ENCODE measurements at places on chromosomes 12 and 14.
A peak's percentile ranks its signal among the peaks of the same experiment; 100 is the strongest.

GRCh38 chr14:75906680-75907280 lies 75.0 kb downstream of the TGFB3 start:
- peak; percentile 69 for DNase-seq

GRCh38 chr12:8527250-8528130 lies 13.2 kb downstream of the CLEC4E start:
- DNase-seq = no peak

DNA sequence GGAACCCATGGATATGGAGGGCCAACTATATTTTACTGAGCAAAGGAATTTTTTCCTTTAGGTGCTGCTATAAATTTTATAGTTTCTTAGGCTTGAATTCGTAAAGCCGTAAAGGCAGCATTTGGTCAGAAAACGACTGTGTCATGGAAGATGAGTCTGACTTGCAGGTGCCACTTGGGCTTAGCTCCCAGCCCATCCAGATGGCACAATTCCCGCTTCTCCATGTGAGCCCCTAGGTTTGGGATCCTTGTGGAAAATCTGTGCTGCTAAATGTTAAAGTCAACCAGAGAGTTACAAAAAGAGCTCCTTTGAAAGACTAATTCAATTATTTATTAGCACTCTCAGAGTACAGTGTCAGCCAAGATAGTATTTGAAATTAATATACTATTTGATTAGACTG lies 120.1 kb upstream of the NPAS3 start:
- DNase-seq = no peak

DNA sequence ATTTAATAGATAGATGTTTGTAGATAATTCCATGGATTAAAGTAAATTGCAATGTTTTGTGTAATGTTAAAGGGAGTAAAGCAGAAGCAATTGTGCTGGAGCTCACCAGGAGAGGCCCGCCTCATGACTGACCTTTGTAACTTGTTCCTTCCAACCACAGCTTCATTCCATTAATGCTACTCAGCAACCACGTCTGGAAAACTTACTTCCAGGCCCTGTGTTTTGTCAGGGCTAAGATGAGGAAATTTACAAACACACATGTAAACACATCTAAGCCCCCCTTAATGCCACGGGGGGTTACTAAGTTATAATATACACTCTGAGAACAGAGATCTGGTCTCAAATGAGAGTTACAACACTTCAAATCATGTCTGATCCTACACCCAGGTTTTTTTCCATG lies 12.4 kb downstream of the LUM start:
- peak; percentile 95 for DNase-seq

- peak; percentile 73 for DNase-seq
Measured at GRCh38 chr14:50920482-50921230, 23.6 kb downstream of the PYGL start.

DNA sequence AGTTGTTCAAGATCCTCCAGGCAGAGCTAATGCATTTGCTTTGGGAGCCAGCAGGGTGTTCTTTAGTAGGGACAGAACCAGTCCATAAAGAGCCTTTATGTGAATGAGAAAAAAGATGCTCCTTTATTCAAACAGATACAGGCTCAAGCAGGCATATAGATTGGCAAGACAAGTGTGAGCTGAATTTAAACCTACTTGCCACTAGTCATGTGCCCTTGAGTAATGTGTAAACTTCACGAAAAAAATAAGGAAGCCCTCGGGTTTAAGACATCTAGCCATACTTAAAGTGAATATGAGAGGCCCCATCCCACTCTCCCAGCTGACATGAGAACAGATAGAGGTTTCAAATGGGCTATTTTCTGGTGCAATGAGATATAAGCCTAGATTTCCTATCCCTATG lies 43.1 kb upstream of the STRAP start:
- no peak for DNase-seq

GRCh38 chr14:23828616-23829015 lies 125.0 kb upstream of the DHRS4 start:
- DNase-seq = no peak

GRCh38 chr12:45601888-45602287 lies 127.6 kb upstream of the ARID2 start:
- DNase-seq = no peak

DNA sequence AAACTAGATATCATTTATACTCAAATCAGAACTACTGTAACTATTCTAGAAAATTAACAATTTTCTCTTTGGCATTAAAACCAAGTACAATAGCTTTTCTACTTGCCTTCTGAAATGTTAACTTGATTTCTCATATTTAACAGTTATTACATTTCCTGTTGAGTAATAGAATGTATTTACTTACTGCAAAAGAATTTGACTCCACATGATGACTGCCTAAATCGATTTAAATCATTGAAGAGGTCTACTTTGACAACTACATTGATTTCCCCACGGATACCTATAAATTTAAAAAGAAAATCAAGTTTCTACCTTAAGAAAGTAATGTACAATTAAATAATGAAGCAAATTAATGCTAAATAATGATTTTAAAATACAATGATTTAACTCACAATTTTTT lies 18.9 kb downstream of the C2CD5 start:
- peak; percentile 12 for DNase-seq

GRCh38 chr12:88985011-88985410 lies 367.3 kb downstream of the DUSP6 start:
- peak; percentile 23 for DNase-seq

DNA sequence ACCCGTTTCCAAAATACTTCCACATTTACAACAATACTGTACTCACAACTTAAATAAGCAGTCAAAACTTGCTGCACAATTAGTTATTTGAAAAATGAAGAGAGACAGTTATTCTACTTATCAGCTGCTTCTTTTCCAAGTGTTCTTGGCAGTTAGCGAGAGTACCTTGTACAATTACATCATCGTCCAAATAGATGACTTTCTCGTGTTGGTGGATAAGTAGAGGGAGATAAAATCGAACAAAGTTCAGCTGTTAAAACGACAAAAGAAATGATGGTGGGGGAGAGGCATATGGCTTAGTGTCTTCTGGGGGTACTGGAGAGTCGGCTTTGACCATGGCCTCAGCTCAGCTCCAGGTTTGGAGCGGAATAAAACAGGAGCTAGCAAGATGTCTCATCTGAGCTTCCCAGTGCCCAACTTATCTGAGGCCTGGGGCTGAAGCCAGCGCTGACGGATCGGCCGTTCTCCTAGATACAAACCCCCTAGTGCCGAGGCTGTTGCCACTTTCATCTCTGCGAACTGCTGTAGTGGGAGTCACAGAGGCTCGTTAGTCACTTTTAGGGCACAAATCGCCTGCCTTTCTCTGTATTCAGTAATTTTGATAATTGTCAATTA lies 31.7 kb downstream of the TDG start:
- DNase-seq = no peak

GRCh38 chr14:98512501-98513251 lies 759.3 kb downstream of the BCL11B start:
- no peak for DNase-seq

DNA sequence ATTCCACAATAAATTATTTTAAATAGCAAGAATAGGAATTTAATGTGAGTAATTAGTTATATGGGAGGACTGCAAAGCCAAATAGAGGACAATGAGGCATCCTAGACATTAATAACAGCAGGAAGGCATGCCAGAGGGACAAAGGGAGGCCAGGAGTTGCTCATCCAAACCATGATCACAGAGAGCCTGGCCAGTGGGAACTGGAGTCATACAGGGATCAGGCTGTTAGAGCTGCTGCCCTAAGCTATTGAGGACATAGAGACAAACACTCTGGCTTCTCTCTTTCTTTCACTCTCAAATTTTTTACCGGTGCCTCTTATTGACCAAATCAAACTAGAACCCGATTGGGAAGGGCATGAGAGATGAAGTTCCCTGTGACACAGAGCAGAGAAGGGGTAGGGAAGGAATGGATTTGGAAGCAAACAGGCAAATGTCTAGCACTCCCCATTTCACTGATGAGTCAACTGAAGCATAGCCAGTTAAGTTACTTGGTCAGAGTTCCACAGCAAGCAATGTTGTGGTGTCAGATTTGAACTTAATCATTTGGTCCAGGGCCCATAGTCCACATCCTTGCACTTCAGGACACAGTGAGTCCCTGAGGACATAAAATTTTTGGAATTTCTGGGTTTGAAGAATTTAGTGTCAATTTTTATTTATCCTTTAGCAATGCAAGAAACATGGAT lies 17.9 kb upstream of the CFAP54 start:
- DNase-seq = peak; percentile 71

DNA sequence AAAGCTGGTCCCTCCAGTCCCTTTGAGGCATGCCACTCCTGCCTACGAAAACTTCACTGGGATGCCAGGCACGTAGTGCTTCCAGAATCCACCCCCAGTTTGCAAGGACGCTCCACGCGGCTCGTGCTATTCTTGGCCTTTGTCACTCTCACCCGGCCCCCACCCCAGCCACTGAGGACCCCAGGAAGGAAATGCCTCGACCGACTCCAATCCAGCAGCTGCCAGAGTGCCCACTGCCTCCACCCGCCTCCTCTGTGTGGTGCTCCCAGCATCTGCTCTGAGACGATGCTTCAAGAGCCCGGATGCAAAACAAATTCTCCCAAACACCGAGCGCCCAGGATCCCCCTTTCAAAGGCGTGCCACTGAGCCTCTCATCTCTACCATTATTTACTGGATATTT lies 123.9 kb downstream of the RFLNA start:
- DNase-seq = no peak

- DNase-seq = no peak
Measured at GRCh38 chr14:77424862-77425261, 1.5 kb upstream of the NOXRED1 start.

DNA sequence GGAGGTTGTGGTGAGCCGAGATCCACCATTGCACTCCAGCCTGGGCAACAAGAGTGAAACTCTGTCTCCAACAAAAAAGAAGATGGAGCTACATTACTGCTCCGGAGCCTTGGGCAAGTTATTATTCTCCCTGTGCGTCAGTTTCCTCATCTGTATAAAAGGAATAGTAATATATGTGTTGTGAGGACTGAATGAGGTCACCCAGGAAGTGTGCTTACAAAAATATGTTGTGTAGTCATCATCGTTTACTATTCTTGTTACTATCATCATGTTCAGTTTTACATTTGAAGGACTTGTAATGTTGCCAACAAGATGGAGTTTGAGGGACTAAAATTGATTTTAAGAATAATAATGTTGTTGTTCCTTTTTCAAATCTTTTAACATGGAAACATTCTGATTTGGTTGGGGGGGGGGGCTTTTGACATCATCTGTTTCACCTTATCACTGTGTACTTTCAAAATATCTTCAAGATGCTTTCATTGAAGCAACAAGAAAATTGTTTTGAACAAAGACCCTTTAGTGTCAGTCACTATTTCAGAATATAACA lies 156.8 kb downstream of the PDE3A start:
- DNase-seq = peak; percentile 33

DNA sequence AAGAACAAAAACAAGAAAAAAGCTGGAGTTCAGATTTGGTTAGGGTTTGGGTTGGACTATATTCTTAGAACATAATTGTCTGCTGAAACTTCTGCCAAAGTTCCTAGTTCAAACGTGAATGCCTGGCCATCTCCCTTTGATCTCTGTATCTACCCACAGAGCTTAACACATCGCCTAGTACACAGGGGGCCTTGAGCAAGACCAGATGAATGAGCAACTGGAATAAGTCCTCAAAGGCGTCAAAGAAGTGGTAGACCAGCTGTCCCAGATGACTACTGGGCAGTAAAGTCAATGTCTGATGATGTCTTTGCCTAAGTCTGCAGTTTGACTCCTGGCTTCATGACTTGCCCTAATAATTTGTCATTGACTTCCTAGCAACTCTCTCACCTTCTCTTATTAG lies 13.9 kb upstream of the STAB2 start:
- no peak for DNase-seq

GRCh38 chr12:22662356-22662755 lies 37.4 kb downstream of the ETNK1 start:
- DNase-seq = no peak

DNA sequence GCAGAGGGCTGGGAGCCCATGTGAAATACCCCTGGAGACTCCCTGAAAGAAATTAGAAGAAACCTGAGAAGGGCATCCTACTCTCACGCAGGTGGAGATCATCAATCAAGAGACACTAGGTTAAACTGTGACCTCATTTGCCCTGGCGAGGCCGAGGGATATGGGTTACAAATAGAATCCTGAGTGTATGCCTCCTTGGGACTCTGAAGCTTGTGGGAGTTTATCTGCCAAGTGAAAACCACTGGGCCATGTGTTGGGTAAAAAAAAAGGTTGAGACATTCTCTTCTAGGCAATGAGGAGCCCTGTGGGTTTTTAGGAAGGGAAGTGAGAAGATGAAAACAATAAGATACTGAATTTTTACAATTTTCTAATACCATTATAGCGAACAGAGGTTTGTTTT lies 160.7 kb upstream of the ARID2 start:
- no peak for DNase-seq

GRCh38 chr12:100799770-100800169 lies 5.2 kb downstream of the ANO4 start:
- no peak for DNase-seq

Data from astrocyte of the spinal cord (primary cell).